ENCODE measurements at places on chromosomes 12 and 14. TPM values are rescaled to one million over a fixed set of nuclear protein-coding genes. Genes with fewer than 3 reads are reported as not detected.
A peak's percentile ranks its signal among the peaks of the same experiment; 100 is the strongest.

- H3K27me3 ChIP-seq = no peaks in the 10 kb centered on the region
- no peak overlapping the region for H3K4me3 ChIP-seq
- H3K36me3 ChIP-seq = no peaks in the 10 kb centered on the region
- H3K27ac ChIP-seq = no peak overlapping the region
These were observed 805.8 kb downstream of the DIO2 start for GRCh38 chr14:79405512-79405910.

- H3K4me1 ChIP-seq = no peaks in the 10 kb centered on the region
- peaks cover 38% of the 10 kb centered on the region for H3K36me3 ChIP-seq
- no peaks in the 10 kb centered on the region for H3K27me3 ChIP-seq
- DNase-seq = peak; percentile 28
- no peak overlapping the region for H3K27ac ChIP-seq
- no peak overlapping the region for H3K4me3 ChIP-seq
These were observed 8.6 kb downstream of the SLC25A29 start for GRCh38 chr14:100297320-100298300.

DNA sequence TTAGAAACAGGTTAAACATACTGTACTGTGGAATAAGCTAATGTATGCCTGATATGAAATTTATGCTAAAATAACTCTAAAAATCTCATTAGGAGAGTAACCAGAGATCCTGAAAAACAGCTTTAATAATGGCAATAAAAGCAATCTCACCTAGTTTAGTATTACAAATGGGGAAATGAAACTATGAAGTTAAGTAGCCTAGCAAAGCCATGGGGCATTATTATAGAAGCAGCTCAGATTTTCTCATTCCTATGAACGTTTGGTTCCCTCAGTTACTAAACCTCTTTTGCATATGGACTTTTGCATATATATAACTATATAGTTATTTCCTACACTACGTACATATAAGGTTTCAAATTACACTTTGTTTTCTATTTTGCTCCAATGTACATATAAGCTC is 25.0 kb upstream of the APPL2 start:
- H3K27ac ChIP-seq = no peak overlapping the region
- DNase-seq = no peak
- no peaks in the 10 kb centered on the region for H3K27me3 ChIP-seq
- H3K4me3 ChIP-seq = no peak overlapping the region

GRCh38 chr14:39175445-39176262 is 600 bp downstream of the PNN start:
- peaks cover 34% of the 10 kb centered on the region for H3K36me3 ChIP-seq
- H3K27me3 ChIP-seq = no peaks in the 10 kb centered on the region
- H3K4me3 ChIP-seq = peak overlapping the region; percentile 92
- DNase-seq = no peak
- H3K4me1 ChIP-seq = peaks cover 52% of the 10 kb centered on the region

GRCh38 chr12:106245767-106246166 is 2.1 kb downstream of the CKAP4 start:
- no peaks in the 10 kb centered on the region for H3K27me3 ChIP-seq
- DNase-seq = peak; percentile 83
- peak overlapping the region; percentile 89 for H3K27ac ChIP-seq
- peak overlapping the region; percentile 97 for H3K4me3 ChIP-seq
- H3K4me1 ChIP-seq = peaks cover 27% of the 10 kb centered on the region

- peaks cover 16% of the 10 kb centered on the region for H3K4me1 ChIP-seq
- peak; percentile 68 for DNase-seq
- H3K27ac ChIP-seq = peak overlapping the region; percentile 64
- no peaks in the 10 kb centered on the region for H3K27me3 ChIP-seq
- no peak overlapping the region for H3K4me3 ChIP-seq
These were observed 40.0 kb downstream of the OSBPL8 start for GRCh38 chr12:76519538-76519937.

DNA sequence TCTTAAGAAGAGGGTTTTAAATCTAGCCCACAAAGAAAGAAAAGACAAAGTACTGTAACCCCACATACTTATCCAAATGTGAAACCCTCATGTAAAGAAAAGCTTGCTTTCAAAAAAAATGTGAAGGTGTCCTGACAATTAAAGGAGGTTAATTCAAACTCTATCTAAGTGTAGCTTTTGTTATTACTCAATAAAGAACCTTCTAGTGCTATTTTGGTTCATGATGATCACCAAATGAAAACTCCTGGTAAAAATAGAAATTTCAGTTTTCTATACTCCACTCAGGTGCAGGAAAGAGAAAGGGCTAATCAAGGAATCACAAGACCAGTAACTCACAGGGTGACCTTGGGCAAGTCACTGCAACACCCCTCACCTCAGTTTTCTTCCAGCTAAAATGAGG is 1.6 kb downstream of the STAB2 start:
- no peak for DNase-seq
- H3K4me3 ChIP-seq = no peak overlapping the region
- no peaks in the 10 kb centered on the region for H3K4me1 ChIP-seq

Gene PAH
- total RNA-seq = not detected

DNA sequence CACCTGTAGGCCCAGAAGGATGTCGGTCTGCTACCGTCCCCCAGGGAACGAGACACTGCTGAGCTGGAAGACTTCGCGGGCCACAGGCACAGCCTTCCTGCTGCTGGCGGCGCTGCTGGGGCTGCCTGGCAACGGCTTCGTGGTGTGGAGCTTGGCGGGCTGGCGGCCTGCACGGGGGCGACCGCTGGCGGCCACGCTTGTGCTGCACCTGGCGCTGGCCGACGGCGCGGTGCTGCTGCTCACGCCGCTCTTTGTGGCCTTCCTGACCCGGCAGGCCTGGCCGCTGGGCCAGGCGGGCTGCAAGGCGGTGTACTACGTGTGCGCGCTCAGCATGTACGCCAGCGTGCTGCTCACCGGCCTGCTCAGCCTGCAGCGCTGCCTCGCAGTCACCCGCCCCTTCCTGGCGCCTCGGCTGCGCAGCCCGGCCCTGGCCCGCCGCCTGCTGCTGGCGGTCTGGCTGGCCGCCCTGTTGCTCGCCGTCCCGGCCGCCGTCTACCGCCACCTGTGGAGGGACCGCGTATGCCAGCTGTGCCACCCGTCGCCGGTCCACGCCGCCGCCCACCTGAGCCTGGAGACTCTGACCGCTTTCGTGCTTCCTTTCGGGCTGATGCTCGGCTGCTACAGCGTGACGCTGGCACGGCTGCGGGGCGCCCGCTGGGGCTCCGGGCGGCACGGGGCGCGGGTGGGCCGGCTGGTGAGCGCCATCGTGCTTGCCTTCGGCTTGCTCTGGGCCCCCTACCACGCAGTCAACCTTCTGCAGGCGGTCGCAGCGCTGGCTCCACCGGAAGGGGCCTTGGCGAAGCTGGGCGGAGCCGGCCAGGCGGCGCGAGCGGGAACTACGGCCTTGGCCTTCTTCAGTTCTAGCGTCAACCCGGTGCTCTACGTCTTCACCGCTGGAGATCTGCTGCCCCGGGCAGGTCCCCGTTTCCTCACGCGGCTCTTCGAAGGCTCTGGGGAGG is at the start of gene LTB4R:
Gene LTB4R, plus strand, starts transcription at position 857 of the 959 bp plus-strand sequence. CDS start 4,150 bp downstream, outside the sequence.
- DNase-seq = peak; percentile 88
- no peaks in the 10 kb centered on the region for H3K27me3 ChIP-seq
- H3K4me3 ChIP-seq = no peak within 1 kb of the TSS
- H3K4me1 ChIP-seq = peaks cover 60% of the 10 kb centered on the region

GRCh38 chr12:54173066-54173726 is 15.6 kb downstream of the SMUG1 start:
- H3K36me3 ChIP-seq = no peaks in the 10 kb centered on the region
- peaks cover 47% of the 10 kb centered on the region for H3K27me3 ChIP-seq
- no peaks in the 10 kb centered on the region for H3K4me1 ChIP-seq
- DNase-seq = peak; percentile 2
- H3K27ac ChIP-seq = no peak overlapping the region
- no peak overlapping the region for H3K4me3 ChIP-seq

DNA sequence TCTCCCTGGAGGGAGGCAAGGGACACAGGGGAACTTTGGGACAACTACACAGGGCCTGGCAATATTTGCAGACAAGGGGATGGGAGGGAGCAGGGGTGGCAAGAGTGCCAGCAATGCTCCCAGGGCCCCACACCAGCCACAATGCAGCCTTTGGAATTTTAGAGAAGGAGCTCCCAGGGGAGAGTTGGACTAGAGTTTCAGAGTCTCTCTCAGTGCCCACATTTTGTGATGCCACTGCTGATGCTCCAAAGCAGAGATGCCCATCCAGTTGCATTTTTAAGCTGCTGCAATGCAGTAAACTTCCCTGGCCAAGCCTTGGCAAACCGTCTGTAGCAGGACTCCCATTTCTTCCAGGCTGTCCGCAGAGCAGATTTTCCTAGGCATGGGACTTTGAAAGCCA is 98.9 kb downstream of the ZFP36L1 start:
- H3K4me3 ChIP-seq = no peak overlapping the region
- no peak for DNase-seq
- no peaks in the 10 kb centered on the region for H3K27me3 ChIP-seq

- no peak overlapping the region for H3K27ac ChIP-seq
- DNase-seq = no peak
- H3K27me3 ChIP-seq = no peaks in the 10 kb centered on the region
- no peak overlapping the region for H3K4me3 ChIP-seq
- no peaks in the 10 kb centered on the region for H3K36me3 ChIP-seq
These were observed 165.7 kb downstream of the BMP4 start for GRCh38 chr14:53790731-53791500.

DNA sequence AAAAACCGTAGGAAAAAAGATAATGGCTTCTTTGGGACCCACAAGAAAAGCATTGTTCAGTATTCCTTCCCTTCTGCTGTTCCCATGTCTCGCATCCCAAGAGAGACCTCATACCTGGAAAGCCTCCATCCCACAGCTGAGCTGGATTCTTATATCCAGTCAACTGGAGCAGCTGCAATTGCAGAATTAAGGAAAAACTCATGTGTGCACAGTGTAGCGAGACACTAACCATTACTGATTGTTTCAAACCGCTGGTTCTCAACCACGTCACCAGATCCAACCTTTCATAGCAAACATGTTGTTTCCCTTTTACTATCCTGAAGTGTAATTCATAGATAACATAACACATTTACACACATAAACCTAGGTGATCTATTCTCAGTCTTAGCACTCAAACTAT is 5.5 kb upstream of the RNASE10 start:
- no peak for DNase-seq
- H3K27ac ChIP-seq = peak overlapping the region; percentile 81
- H3K36me3 ChIP-seq = no peaks in the 10 kb centered on the region
- H3K4me3 ChIP-seq = no peak overlapping the region
- H3K27me3 ChIP-seq = no peaks in the 10 kb centered on the region

GRCh38 chr14:28756884-28757570 is 9.6 kb upstream of the FOXG1 start:
- H3K4me1 ChIP-seq = peaks cover 3% of the 10 kb centered on the region
- no peaks in the 10 kb centered on the region for H3K36me3 ChIP-seq
- DNase-seq = peak; percentile 34
- H3K4me3 ChIP-seq = no peak overlapping the region

Gene REM2
- total RNA-seq = not detected

Gene ZNF84
- 26.0 TPM for total RNA-seq

Gene KRT79
- not detected for total RNA-seq

DNA sequence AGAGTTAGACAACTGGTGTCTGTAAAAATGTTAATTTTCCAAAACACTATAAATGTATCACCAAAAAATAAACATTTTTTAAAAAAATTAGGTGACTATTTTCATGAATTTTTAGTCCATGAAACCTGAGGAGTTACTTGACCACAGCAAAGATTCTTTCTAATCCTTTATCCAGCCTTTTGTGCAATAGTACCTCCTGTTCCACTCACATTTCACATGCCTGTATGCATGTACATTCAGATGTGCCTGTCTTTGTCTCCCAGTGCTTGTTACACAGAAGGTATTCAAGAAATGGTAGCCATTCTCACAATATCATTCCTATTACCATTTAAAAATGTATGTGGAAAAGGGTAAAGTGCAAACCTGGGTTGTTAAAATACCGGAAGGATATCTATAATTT is 857.0 kb downstream of the DIO2 start:
- H3K36me3 ChIP-seq = no peaks in the 10 kb centered on the region
- H3K27ac ChIP-seq = no peak overlapping the region

DNA sequence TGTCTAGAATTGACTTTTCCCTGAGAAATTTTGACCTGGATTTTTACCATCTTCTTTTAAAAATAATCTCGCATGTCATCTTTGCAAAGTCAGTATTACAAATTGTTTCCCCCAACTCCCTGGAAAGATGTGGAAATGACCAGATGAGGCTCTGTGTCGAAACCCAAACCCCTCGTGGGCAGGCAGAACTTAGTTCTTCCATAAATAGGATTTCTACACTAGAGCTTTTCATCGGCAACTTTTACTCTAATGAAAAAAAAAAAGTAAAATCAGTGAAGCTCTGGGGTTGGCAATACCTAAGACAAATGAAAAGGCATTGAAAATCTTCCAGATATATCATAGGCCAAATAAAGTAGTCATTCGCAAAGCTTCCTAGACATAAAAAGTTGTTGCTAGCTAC is 17.0 kb downstream of the SSPN start:
- H3K4me1 ChIP-seq = no peaks in the 10 kb centered on the region
- H3K4me3 ChIP-seq = no peak overlapping the region
- no peak for DNase-seq
- H3K27ac ChIP-seq = no peak overlapping the region

DNA sequence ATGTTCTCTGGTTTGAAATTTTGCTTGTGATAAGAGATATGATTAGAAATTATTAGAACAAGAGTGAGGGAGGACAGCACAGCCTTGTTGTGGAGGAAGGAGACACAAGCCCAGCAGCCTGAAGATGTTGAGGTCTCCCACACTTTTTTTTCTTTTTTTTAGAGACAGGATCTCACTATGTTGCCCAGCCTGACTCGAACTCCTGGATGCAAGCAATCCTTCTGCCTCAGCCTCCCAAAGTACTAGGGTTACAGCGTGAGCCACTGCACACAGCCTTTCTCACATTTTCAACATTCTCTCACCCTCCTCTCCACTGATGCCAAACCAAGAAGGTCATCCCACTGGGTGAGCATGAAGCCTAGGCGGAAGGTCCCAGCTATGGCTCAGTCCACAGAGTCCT is 4.9 kb upstream of the KRT8 start:
- no peak overlapping the region for H3K4me3 ChIP-seq
- peaks cover 7% of the 10 kb centered on the region for H3K4me1 ChIP-seq
- DNase-seq = no peak
- H3K36me3 ChIP-seq = no peaks in the 10 kb centered on the region
- H3K27ac ChIP-seq = no peak overlapping the region

GRCh38 chr12:110077800-110078199 is 29.5 kb upstream of the C12orf76 start:
- H3K27ac ChIP-seq = no peak overlapping the region
- peaks cover 4% of the 10 kb centered on the region for H3K4me1 ChIP-seq
- no peaks in the 10 kb centered on the region for H3K27me3 ChIP-seq
- DNase-seq = no peak
